Stimulated activated CD4-positive, alpha-beta T cell treated with anti-CD3 and anti-CD28 coated beads, Interleukin-15, amount 100 ng/mL, for 24 hours (primary cell): ENCODE measurements at places on chromosomes 7 and 10.

DNA sequence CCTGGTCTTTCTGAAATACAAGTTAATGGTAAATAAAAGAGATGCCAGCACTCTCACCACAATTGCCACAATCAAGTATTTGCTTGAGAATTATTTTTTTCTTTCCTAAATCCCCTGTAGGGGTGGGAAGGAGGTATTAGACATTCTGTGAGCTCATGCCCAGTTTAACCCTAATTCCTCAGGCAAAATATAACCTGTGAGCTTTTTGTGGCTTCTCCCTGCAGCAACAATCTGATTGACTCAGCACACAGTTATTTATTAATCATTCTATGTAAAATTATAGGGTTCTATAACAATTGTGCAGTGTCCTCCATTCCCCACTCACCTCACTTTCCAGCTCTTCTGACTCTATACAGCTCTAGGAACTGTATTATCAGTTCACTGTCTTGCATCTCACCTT lies 66.3 kb downstream of the GLI3 start:
- no peak for DNase-seq

GRCh38 chr7:142353147-142354060 lies 95.5 kb upstream of the PRSS58 start:
- no peak for DNase-seq

- DNase-seq, result no peak
Observed at GRCh38 chr7:143886826-143887477, 15.0 kb downstream of the TCAF1 start.

DNA sequence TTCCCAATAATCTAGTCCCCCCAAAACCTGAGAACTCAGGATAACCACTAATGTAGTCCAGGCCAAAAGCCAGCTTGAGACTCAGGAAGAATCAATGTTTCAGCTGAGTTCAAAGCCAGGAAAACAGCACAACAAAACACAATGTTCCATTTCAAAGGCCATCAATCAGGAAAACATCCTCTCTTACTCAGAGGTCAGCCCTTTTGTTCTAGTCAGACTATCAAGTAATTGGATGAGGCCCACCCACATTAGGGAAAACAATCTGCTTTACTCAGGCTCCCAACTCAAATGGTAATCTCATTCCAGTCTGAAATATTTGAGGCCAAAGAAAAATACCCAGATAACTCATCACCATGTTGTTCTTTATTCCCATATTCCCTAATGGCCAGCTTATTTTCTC lies 152.2 kb downstream of the SDHAF3 start:
- no peak for DNase-seq

- no peak for DNase-seq
Observed at GRCh38 chr10:71920540-71921323, 43.5 kb upstream of the CHST3 start.

DNA sequence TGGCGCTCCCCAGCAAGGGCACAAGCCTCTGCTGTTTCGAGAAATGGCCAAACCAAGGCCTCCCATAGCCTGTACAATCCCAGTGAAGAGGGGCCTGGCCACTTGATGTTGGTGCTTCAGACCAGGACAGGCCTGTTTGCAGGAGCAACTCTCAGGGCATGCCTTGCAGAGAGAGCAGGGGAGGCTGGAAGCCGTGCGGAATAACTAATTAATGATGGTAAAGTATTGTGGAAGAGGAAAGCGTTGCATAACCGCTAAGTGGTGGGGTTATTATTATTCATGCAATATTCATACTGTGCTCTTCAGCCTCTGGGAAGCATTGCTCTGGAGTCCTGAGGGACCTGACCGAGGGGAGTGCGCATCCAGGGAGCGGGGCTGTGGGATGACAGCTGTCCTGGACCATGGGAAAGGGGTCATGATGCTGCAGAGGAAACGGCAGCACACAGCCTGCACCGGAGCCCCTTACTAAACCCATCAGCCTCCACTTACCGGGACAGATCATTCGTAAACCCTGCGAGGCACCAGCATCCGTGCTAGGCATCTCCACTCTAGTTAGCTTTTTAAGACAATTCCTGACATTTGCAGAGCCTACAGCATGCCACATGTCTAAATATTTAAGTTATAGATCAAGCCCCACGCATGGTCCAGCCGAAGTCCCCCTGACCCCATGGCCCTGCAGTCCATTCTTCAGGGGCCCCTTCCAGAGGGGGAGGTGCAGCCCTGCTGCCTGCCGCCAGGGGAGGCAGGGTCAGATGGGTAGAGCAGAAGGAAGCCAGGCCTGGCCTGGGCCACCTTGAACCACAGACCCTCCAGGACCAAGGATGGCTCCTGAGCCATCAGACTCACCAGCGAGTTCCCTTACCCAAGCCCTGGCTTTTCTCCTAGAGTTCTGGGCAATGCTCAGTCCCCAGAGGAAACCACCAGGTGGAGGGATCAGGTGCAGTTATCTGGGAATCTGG lies 11.6 kb downstream of the TMEM273 start:
- DNase-seq, result no peak

DNA sequence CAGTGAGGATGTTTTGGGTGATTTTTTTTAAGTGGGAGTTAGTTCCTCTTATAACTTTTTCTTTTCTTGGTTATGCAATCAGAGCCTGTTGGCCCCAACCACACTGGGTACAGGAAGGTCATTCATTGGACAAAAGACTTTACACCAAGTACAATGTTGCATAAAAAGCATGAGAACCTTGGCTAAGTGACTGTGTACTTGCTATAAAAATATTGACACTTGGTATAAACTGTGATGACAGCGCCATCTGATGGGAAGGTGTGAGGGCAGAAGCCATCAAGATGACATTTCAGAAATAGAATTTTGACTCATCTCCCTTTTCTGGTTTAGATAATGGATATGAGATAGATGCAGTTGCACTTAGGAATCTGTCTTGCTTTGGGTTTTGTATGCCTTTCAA lies 126.4 kb upstream of the CCDC6 start:
- DNase-seq, result peak; percentile 58

DNA sequence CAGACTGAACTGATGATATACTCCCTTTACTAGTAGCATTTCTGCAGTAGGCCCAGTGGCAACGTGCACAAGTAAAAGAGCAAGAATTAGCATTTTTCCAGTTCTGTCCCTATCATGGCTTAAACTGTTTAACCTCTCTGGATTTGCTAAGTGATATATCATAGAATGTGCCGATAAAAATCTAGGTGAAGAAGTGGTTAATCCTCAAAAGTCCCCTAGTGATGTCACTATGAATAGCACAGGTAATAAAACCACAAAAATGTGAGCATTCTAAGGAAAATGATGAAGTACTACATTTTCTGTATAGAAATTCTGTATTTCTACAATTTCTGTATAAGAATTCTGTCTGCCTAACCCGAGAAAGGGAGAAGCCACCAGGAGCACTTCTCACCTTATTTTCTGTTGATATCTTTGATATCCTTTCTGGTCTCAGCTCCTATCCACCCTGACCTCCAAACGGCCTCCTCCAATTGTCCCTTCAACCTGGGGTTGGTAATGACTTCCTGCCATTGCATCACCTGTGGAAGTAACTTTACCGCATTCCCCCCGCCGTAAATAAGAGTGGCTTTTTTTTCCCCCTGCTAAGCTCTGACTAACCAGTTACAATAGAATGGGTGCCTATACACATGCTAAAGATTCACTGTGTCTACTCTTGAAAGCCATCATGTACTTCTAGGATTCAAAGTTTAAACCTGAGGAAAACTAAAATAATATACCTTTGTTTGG lies 155.9 kb upstream of the ASAH2 start:
- DNase-seq, result no peak

- peak; percentile 3 for DNase-seq
Observed at GRCh38 chr7:95686109-95686508, 86.2 kb upstream of the DYNC1I1 start.

GRCh38 chr10:22218448-22218847 lies 633 bp upstream of the EBLN1 start:
- no peak for DNase-seq

DNA sequence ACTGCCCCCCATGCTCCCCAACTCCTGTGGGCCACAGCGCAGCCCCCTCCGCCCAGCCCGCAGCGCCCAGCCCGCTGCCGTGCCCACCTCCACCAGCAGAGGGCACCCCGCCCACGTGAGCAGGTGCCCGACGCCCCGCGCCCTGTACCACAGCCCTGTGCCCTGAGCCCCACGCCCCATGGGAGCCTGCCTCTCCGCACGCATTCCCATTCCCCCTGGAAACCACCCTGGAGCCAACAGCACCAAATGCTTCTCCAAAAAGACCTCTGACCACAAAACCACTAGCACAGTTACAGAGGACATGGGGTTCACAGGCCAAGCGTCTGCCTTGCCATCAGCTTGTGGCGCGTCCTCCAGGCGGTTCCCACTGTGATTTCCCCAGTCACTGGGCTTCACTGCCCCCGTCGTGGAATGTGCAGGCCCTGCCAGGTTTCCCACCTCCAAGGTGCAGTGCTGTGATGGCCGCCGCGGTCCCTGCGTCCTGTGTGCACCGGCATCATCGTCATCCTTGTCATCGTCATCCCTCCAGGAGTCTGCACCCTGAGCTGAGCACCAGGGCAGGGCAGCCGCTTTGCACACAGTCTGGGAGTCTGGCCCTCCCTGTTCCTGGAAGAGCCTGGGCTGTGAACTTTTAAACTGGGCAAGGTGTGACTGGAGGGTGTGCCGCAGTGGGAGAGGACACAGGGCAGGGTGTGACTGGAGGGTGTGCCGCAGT lies 61.7 kb downstream of the PWWP2B start:
- DNase-seq, result peak; percentile 74

DNA sequence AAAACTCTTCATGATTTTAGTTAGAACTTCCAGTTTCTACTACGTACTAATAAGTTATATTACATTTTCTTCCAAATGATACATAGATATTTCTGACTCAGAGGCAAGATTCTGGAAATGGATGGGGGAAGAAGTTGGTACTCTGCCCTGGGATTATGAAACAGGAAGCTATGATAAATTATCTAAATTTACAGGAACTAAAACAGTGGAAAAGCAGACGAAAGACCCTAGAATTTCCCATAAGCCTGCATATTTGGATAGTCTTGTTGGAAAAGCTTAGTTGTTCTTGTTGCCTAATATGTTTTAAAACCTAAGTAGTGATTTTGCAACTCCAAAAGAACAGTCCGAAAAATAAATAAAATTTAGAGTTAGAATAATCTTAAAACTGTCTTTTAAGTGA lies 21.8 kb downstream of the CFAP69 start:
- DNase-seq, result no peak

DNA sequence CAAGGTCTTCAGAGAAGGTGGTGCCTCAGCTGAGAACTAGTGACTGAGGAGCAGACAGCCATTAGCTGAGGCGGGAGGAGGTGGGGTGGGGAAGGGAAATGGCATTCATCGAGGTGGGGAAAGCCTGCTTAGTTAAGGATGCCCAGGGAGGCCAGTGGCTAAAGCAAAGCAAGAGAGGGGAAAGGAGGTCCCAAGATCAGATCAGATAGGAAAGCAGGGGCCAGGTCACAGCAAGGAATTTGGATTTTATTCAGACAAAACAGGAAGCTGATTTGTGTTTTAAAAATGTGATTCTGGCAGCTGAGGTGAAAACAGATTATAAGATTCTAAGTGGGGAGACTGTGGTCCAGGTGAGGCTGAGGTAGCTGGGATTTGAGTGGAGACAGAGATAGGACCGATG lies 45.8 kb downstream of the CNNM1 start:
- DNase-seq, result no peak
